ENCODE measurements at places on chromosomes 1 and 21.

GRCh38 chr21:34520764-34521508 is 8.9 kb upstream of the KCNE1 start:
- DNase-seq = no peak

GRCh38 chr21:33231526-33231925 is 1.8 kb downstream of the IFNAR2 start:
- no peak for DNase-seq

DNA sequence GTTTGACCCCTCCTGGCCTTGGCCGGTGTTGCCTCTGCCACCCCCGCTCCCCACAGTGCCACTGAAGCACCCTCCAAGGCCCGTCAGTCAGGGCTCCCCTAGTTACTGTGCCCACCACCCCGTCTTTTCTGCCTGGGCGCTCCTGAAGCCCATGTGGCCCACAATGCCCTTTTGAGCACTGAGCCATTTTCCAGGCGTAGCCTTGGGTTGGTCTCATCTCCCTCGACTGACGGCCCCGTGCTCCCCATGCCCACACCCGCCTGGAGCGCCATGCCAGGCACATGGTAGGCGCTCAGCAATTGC is 107.9 kb downstream of the WDR4 start:
- no peak for DNase-seq

DNA sequence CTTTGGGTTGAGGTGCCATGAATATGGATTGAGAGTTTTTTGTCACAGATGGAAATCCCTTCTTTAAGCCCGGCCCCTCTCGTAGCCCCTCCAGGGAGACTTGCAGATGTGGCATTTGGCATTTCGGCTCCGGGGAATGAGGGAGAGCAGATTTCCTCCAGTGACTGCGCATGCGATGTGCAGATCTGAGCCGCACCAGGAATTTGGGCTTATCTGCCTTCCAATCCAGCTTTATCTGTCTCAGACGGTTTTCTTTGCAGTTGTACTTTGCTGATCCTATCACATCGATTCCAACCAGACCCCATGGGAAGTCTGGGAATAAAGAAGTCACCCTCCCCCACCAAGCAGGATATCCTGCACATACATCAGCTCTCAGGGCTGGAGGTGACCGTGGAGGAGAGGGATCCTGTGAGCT is 11.7 kb downstream of the KIF26B start:
- DNase-seq = no peak

DNA sequence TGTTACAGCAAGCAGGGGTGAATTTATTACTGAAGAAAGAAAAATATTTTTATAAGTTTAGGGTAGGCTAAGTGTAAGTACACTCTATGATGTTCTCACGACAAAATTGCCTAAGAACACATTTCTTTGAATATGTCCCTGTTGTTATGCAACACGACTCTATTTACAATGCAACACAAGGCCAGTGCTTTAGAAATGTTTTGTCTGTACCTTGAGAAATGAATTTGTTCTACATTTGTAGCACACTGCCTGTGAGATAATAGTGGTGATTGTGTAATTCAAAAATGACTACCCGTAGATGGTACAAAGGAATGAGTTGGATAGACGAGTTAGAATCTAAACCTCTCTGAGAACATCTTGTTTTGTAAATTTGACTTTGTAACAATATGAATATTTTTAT is 63.7 kb upstream of the IGSF5 start:
- DNase-seq = no peak

- no peak for DNase-seq
Measured at GRCh38 chr1:207872621-207873020, 38.3 kb downstream of the CD34 start.

DNA sequence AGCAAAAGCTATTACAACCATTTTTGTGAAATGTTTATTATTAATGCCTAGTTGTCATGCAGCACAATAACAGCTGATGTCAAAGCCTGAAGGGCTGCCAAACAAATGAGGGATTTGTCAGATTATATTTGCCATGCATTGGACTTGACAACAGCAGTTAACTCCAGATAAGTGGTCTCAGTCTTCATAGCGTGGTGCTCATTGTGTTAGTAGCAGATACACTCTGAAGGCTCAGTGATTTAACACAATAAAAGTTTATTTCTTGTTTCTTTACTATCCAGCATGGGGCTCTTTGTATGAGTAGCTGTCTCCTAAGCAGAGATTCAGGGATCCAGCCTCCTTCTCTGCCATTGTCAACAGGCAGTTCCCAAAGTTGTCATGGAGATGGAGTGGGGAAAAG is 76.0 kb upstream of the PTGFRN start:
- no peak for DNase-seq

DNA sequence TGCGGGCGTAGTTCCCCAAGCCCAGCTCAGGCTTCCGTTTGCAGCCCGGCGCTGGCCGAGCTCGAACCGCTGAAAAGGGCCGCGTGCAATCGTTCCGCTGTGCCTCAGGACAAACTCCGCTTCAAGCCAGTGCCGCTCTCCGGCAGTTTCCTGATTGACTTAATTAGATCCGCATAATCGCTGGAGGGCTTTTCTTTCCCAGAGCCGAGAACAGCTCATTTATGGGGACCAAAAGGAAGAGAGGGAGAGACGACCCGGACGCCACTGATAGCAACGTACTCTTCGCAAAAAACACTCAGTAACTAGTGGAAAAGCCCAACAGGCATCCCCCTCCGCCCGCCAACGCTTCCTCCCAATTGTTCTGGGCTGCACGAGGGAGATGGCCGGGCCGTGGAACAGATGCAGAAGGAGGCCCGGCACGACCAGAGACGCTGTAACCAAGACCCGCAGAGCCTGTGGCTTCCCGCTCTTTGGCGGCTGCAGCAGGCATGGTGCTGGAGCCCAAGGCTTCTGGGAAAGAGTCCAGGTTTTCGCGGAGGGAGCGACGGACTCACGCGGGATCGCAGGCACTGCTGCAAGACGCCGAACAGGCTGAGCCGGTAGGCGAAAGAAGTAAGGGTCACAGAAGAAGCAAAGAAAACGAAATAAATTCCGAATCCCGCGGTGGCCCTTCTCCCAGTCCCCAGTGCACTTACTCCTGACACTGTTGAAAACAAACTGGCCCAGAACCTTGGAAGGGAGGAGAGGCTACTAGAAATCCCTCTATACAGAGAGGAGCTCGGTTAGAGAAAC is 3.6 kb upstream of the FOXD2 start:
- no peak for DNase-seq

GRCh38 chr21:38159355-38159754 is 97.4 kb upstream of the KCNJ15 start:
- peak; percentile 35 for DNase-seq

- no peak for DNase-seq
Measured at GRCh38 chr1:223775054-223775453, 62.7 kb downstream of the CAPN2 start.

GRCh38 chr1:80534606-80535360 is 1266.0 kb upstream of the ADGRL2 start:
- no peak for DNase-seq

DNA sequence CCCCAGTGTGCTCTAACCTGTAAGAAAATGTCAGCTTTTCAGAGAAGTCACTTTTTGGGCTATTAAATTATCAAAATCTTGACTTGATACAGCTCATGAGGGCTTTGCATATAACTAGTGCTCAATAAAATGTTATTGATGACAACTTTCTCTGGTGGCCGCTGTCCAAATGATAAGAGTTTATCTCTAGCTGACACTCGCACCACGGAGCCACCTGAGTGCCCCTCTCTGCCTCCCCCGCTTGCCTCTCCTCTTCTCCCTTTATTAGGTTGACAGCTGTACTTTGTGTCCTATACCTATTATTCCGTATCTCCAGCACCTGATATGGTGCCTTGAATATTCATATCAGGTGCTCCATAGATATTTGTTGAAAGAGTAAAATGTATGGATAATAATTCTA is 82.8 kb downstream of the PHTF1 start:
- DNase-seq = no peak

DNA sequence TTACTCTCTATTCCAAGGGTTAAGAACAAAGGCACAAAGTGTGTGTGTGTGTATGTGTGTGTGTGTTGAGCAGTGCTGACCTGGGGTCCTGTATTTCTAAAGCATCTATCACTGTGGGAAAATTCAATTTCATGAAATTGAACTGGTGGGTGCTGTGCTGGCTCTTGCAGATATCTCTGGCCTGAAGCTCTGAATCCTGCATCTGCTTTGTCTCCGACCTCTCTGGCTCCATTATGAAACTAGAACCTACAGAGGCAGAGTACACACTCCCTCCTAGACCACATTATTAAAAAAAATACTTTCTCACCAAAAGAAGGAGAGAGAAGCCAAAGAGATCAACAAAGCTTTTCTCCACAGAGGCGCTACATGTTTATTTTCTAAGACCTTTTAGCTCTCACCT is 88.4 kb upstream of the PDE4B start:
- no peak for DNase-seq

DNA sequence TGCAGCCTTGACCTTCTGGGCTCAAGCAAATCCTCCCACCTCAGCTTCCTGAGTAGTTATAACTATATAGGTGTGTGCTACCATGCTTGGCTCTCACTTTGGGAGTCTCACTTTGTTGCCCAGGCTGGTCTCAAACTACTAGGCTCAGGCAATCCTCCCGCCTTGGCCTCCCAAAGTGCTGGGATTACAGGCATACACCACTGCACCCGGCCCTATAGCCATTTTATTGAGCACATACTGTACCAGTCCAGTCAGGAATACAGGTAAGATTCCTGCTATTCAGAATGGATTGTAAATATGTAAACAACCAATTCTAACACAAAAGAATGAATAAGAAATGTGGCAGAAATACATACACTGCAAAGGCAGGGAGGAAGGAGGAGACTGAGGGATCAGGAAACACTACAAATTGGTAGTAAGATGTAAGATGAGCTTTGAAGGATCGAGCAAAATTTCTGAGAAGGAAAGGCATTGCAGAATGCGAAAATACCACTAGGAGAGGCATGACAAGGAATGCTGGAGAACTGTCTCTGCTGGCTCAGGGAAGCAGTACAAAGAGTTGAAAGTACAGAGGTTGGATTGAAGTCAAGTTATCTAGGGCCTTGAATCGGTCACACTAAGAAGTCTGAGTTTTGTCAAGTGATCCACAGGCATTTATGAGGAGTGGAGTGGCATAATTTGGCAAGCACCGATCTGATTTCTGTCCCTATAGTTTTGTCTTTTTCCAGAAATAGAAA is 60.4 kb downstream of the LHX4 start:
- DNase-seq = no peak

DNA sequence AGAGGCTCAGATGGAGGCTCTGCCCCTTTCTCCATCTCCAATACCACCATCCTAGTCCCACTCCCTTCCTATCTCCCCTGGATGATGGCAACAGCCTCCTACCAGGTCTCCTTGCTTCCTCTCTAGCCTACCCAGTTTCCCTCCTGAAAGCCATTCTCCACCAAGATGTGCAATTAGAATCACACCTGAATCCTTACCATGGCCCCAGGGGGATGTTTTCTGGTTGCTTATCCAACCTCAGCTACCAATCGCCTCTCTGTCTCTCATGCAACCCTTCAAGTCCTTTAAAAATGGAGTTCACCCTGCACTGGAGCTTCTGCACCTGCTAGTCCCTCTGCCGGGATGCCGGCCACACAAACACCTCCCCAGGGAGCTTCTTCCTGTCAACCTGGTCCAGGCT is 2.9 kb downstream of the RCAN1 start:
- DNase-seq = no peak

- DNase-seq = no peak
Measured at GRCh38 chr21:43192501-43193081, 23.8 kb downstream of the CRYAA start.

- no peak for DNase-seq
Measured at GRCh38 chr1:63849149-63849548, 75.3 kb downstream of the ROR1 start.

DNA sequence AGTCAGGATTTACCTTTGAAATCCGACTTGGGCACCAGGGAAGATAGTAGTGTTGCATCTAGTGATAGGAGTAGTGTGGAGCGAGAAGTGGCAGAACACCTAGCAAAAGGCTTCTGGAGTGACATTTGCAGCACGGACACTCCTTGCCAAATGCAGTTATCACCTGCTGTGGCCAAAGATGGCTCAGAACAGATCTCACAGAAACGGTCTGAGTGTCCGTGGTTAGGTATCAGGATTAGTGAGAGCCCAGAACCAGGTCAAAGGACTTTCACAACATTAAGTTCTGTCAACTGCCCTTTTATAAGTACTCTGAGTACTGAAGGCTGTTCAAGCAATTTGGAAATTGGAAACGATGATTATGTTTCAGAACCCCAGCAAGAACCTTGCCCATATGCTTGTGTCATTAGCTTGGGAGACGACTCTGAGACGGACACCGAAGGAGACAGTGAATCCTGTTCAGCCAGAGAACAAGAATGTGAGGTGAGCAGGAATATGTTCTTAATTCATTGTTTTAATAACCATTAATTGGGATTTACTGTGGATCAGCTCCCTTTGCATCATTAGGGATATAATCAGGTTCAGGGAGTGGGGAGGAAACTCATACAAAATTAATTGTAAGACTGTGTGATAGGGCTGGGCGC is 28.3 kb downstream of the BACH1 start:
- no peak for DNase-seq

GRCh38 chr21:32249511-32250280 is 29.2 kb downstream of the MIS18A start:
- no peak for DNase-seq

DNA sequence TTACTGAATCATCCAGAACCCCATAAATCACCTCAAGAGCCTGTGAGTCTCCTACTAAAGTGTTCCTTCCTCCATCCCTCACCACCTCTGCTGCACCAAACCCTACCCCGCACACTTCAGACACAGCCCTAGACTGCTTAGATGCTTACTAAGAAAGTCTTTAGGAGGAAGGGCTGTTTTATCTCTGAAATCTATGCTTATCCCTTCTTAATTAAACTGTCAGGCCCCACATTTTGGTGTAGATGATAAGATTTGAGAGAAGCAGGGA is 216.8 kb upstream of the SGIP1 start:
- no peak for DNase-seq

DNA sequence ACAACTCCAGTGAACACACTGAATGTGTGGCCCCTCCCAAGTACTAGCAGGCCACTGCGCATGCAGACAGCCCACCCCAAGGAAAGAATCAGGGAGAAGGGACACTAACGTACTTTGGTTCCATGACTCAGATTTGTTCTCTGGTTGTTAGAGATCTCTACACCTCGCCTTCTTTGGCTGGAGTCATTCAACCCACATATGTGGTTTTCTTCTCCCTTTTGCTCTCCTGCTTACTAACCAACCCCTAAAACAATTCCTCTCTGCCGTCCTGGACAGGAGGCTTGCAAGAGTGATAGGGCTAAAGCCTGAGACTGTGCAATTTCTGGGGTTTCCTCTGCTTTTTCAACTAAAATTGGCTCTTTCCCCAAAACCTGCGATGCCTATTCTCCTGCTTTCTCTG is 5.7 kb upstream of the CD48 start:
- no peak for DNase-seq

GRCh38 chr1:244242446-244242845 is 191.4 kb downstream of the ZBTB18 start:
- no peak for DNase-seq

- no peak for DNase-seq
Measured at GRCh38 chr1:30599721-30600120, 123.7 kb downstream of the MATN1 start.

DNA sequence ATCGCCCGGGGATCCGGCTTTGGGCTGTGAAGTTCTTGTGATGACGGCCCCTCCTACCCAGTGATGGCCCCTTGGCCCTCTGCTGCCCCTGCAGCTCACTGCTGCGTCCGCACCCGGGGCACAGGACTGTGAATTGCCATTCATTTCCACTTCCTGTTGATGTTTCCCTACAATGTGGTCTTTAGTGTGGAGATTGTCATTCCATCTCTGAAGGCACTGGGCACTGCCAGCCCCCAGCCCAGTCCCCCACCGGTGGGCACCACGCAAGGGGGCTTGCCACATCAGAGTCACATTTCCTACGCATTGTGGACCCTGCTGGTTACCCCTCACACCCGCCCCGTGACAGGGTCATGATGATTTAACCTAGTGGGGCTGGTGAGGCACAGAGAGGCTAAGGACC is 2.5 kb upstream of the MX2 start:
- DNase-seq = no peak
